ENCODE measurements at places on chromosomes 4 and X. TPM values are rescaled to one million over a fixed set of nuclear protein-coding genes. Genes with fewer than 3 reads are reported as not detected.

- no peak overlapping the region for H3K27ac ChIP-seq
- H3K27me3 ChIP-seq, result no peaks in the 10 kb centered on the region
- no peaks in the 10 kb centered on the region for H3K4me1 ChIP-seq
- DNase-seq, result no peak
- H3K36me3 ChIP-seq, result no peaks in the 10 kb centered on the region
Measured at GRCh38 chrX:27815209-27815608, 7.4 kb downstream of the MAGEB10 start.

- H3K36me3 ChIP-seq, result no peaks in the 10 kb centered on the region
- H3K4me3 ChIP-seq, result no peak overlapping the region
- no peak overlapping the region for H3K27ac ChIP-seq
- DNase-seq, result no peak
- H3K4me1 ChIP-seq, result no peaks in the 10 kb centered on the region
Measured at GRCh38 chr4:27357283-27357682, 496.6 kb downstream of the STIM2 start.

DNA sequence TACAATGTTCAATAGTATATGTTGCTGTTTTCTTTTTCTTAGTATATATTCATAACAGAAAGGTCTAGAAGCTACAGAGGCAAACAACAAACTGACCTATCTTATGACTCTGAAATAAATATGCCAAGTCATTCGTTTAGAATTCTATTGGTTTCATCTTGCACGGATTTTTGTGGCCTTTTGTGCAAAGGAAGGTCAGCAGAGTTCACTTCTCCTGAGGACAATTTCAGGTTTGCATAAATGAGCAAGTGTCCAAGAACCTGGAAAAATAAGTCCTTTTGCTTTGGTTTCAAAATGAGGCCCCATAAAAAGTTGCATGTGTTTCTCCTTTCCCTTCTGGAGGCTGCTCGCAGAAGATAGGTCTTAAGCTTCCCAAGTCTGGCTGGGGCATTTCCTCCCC is 156.9 kb downstream of the APBB2 start:
- H3K4me3 ChIP-seq, result no peak overlapping the region
- H3K4me1 ChIP-seq, result no peaks in the 10 kb centered on the region
- DNase-seq, result no peak

- H3K27ac ChIP-seq, result no peak overlapping the region
- no peaks in the 10 kb centered on the region for H3K4me1 ChIP-seq
- no peaks in the 10 kb centered on the region for H3K36me3 ChIP-seq
- no peak overlapping the region for H3K4me3 ChIP-seq
Measured at GRCh38 chr4:139916041-139916440, 237.9 kb downstream of the MAML3 start.

- H3K4me1 ChIP-seq, result no peaks in the 10 kb centered on the region
- no peak overlapping the region for H3K27ac ChIP-seq
- H3K36me3 ChIP-seq, result no peaks in the 10 kb centered on the region
- no peak overlapping the region for H3K4me3 ChIP-seq
- DNase-seq, result no peak
Measured at GRCh38 chrX:55710701-55711100, 6.8 kb upstream of the RRAGB start.

GRCh38 chr4:2798399-2799223 is 5.7 kb downstream of the SH3BP2 start:
- peak overlapping the region; percentile 74 for H3K27ac ChIP-seq
- no peak for DNase-seq
- H3K4me3 ChIP-seq, result peak overlapping the region; percentile 51
- peaks cover 68% of the 10 kb centered on the region for H3K4me1 ChIP-seq
- H3K27me3 ChIP-seq, result no peaks in the 10 kb centered on the region
- no peaks in the 10 kb centered on the region for H3K36me3 ChIP-seq

DNA sequence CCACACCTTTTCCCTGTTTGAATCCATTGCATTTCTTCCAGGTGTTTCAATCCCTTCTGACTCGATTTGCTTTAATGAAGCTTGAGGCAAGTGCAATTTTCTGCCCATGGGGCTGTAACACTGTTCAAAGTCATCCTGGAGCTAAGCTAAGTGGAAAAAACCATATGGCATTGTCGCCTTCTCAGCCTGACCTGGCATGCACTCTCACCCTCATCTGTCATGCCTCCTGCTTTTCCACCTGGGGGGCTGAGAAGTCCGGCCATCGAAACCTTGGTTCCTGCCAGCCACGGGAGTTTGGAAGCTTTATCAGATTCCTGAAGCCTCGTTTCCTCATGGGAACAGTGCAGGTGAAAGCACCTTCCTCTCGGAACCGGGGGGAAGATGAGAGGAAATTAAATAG is 38.2 kb downstream of the WFS1 start:
- no peak overlapping the region for H3K27ac ChIP-seq
- peaks cover 8% of the 10 kb centered on the region for H3K27me3 ChIP-seq
- no peak for DNase-seq
- H3K4me1 ChIP-seq, result no peaks in the 10 kb centered on the region

GRCh38 chr4:61397174-61397573 is 197.0 kb downstream of the ADGRL3 start:
- no peaks in the 10 kb centered on the region for H3K36me3 ChIP-seq
- H3K4me1 ChIP-seq, result no peaks in the 10 kb centered on the region
- no peak overlapping the region for H3K4me3 ChIP-seq
- no peak overlapping the region for H3K27ac ChIP-seq

DNA sequence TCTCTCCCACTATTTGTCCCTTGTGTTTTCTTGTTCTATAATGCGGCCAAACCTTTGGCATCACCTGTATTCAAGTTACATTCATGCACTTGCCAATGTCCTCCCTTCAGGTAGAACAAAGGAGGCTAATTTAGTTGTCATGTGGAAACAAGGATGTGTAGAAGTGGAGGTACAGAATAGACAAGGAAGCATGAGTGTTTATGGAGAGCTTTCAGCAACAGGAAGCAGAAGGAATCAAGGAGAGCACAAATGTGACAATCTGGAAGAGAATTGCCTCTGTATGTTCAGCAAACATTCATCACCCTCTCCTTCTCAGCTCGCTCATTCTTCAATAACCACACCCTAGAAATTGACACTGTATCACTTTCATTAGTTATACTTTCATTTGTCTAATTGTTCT is 103.4 kb downstream of the SLC7A11 start:
- DNase-seq, result no peak
- no peaks in the 10 kb centered on the region for H3K36me3 ChIP-seq
- no peak overlapping the region for H3K27ac ChIP-seq

DNA sequence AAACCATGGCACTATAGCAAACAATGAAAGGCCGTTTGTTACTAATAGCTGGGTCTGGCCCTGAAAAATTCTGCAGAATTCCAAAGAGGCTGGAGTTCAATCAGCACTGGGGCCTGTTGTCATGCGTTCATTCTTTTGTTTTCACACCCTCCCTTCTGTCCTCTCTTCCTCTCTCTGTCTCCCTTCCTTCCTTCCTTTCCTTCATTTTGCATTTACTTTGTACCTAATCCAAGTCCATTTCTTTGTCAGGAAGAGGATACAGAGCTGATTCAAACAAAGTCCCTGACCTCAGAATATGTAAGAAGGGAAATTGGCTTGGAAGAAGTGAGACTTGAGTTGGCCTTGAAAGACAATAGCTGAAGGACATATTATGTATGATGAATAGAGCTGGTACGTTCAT is 119.6 kb upstream of the LDB2 start:
- H3K4me3 ChIP-seq, result no peak overlapping the region
- no peaks in the 10 kb centered on the region for H3K36me3 ChIP-seq
- H3K27me3 ChIP-seq, result no peaks in the 10 kb centered on the region
- H3K27ac ChIP-seq, result no peak overlapping the region
- H3K4me1 ChIP-seq, result no peaks in the 10 kb centered on the region

Gene OTUD6A
- not detected for total RNA-seq

Gene CTAG2
- not detected for total RNA-seq

Gene SMC1A
- total RNA-seq, result 59.1 TPM

Gene ZNF275
- 16.1 TPM for total RNA-seq

Gene IQSEC2
- total RNA-seq, result 1.5 TPM

Data from CD4-positive, alpha-beta memory T cell (primary cell).